Karpas-422 (cell line): ENCODE measurements at places on chromosomes 12 and 14.

- H3K36me3 ChIP-seq: no peaks in the 10 kb centered on the region
- H3K4me3 ChIP-seq: no peak overlapping the region
- H3K4me1 ChIP-seq: no peaks in the 10 kb centered on the region
- no peaks in the 10 kb centered on the region for H3K27me3 ChIP-seq
- DNase-seq: no peak
- no peak overlapping the region for H3K27ac ChIP-seq
These were observed 106.9 kb downstream of the TBC1D30 start for GRCh38 chr12:64931321-64931720.

- H3K4me3 ChIP-seq: no peak overlapping the region
- peaks cover 11% of the 10 kb centered on the region for H3K4me1 ChIP-seq
- no peaks in the 10 kb centered on the region for H3K36me3 ChIP-seq
- DNase-seq: peak; percentile 46
These were observed 44.2 kb downstream of the TTC8 start for GRCh38 chr14:88868558-88869159.

GRCh38 chr12:42865282-42865681 lies 275.7 kb upstream of the PRICKLE1 start:
- no peak overlapping the region for H3K27ac ChIP-seq
- DNase-seq: no peak
- no peaks in the 10 kb centered on the region for H3K36me3 ChIP-seq
- no peaks in the 10 kb centered on the region for H3K27me3 ChIP-seq
- no peaks in the 10 kb centered on the region for H3K4me1 ChIP-seq
- H3K4me3 ChIP-seq: no peak overlapping the region

GRCh38 chr12:123387508-123388176 lies 3.7 kb downstream of the KMT5A start:
- DNase-seq: peak; percentile 49
- peaks cover 36% of the 10 kb centered on the region for H3K4me1 ChIP-seq
- no peaks in the 10 kb centered on the region for H3K27me3 ChIP-seq
- peaks cover 7% of the 10 kb centered on the region; the same call in 1 of the 2 replicates for H3K36me3 ChIP-seq
- H3K4me3 ChIP-seq: peak overlapping the region; percentile 97
- peak overlapping the region; percentile 62 for H3K27ac ChIP-seq

DNA sequence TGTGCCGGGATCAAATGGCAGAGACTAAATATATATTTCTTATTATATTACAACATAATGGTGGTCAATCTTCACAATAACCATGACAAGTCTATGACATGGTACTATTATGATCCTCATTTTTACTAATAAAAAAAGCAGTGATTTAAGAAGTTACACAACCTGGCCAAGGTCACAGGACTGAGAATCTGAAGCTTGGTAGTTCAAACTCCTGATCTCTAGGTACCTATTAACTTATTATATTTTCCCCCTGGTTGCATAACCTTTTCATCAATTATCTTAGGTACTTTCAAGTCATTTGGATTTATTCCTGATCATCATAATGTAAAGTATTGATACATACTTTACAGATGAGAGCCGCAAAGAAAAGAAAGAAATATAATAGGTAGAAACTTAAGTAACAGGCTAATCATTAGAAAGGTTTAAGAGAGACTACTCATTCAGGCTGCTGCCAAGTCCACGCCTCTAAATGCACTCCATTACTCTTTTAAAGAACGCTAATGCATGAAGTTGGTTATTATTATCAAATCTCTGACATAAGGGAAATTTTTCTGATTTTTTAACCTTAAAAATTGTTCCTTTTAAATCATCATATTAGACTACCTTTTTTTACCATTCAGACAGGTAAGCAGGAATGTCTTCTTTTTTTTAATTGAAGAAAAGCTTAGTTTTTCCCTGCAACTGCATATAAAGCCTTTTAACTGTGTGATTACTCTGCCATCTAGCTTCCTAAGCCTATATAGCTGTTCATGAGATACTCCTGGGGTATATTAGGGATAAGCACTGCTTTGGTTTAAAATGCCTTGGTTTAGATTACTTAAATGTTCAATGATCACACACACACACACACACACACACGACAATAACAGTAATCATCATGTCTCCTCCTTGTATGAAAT lies 35.6 kb downstream of the RPS29 start:
- H3K4me3 ChIP-seq: no peak overlapping the region
- H3K27me3 ChIP-seq: no peaks in the 10 kb centered on the region
- H3K27ac ChIP-seq: no peak overlapping the region
- no peaks in the 10 kb centered on the region for H3K4me1 ChIP-seq

- H3K27me3 ChIP-seq: no peaks in the 10 kb centered on the region
- no peaks in the 10 kb centered on the region for H3K36me3 ChIP-seq
- H3K27ac ChIP-seq: no peak overlapping the region
- DNase-seq: peak; percentile 75
- H3K4me1 ChIP-seq: peaks cover 6% of the 10 kb centered on the region
These were observed 19.9 kb downstream of the CDKN1B start for GRCh38 chr12:12736759-12737676.

DNA sequence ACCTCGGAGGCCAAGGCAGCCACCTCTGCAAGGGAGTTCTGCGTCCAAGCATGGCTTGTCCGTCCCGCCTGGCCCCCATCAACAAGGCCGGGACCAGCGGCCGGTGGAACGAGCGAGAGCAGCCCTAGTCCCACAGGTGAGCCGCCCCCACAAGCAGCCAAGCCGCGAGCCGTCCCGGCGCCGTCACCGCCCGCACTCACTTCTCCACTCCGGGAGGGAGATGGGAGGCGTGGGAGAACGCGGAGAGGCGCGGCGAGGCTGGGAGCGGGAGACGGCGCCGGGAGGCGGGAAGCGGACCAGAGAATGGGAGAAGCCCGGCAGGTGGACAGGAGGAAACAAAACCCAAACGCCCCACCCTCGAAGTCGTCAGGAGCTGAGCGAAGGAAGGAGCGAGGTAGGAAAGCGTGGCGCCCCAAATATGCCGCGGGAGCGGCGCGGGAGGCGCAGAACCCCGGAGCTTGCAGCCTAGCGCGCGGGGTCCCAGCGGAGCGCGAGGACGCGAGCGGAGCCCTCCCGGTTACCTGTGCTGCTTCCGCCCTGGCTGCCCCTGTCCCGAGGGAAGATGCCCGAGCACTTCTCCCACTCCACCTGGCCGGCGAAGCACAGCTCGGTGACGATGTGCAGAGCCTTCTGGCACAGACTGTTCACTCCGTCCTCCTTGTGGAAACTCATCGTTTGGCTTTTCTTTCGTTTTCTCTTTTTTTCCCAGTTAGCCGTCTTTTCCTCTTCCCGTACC lies 600 bp downstream of the SYT10 start:
- no peaks in the 10 kb centered on the region; the same call in 1 of the 2 replicates for H3K36me3 ChIP-seq
- no peak for DNase-seq
- H3K27me3 ChIP-seq: no peaks in the 10 kb centered on the region
- no peak overlapping the region for H3K4me3 ChIP-seq

DNA sequence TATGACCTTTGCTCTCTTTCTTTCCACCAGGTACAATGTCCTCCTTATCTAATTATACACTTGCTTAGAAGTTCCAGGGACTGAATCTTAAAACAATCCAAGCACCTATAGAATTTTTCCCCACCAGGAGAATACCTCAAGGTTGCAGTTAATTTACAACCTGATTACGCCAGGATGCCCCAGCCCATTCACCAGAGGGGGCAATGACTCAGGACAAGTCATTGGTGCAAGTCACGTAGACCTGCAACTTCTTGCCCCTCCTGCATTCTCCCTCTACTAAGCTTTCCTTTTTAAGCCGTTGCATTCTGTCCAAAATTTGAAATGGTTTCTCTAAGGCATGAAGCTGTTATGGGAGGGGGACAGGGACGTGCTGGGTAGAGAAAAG lies 111.1 kb upstream of the SCAF11 start:
- no peaks in the 10 kb centered on the region for H3K36me3 ChIP-seq
- DNase-seq: no peak
- H3K27ac ChIP-seq: no peak overlapping the region
- no peaks in the 10 kb centered on the region for H3K27me3 ChIP-seq

GRCh38 chr14:100392356-100392755 lies 69.2 kb downstream of the SLC25A47 start:
- H3K4me1 ChIP-seq: no peaks in the 10 kb centered on the region
- H3K36me3 ChIP-seq: no peaks in the 10 kb centered on the region
- no peak for DNase-seq
- H3K4me3 ChIP-seq: no peak overlapping the region
- no peak overlapping the region for H3K27ac ChIP-seq

DNA sequence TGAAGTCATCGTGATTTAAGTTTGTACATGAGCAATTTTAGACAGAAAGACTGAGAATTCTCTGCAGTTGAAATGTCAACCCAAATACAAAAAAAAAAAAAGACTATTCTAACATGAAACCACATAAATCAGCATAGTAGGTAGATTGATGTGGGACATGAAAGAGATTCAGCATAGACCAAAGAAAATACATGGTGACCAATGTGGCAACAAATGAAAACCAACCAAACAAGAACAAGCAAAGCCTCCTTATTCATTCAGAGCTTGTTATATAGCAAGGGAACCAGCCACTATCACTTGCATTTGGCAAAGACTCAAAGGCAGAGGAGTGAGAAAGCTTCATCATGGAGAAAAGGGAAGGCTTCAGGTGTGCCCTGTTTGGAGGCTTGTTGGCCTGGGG lies 144.4 kb upstream of the TMPO start:
- H3K36me3 ChIP-seq: no peaks in the 10 kb centered on the region
- H3K27ac ChIP-seq: no peak overlapping the region
- H3K4me3 ChIP-seq: no peak overlapping the region
- no peaks in the 10 kb centered on the region for H3K27me3 ChIP-seq

GRCh38 chr12:131126662-131127173 lies 173.0 kb downstream of the ADGRD1 start:
- no peak overlapping the region for H3K27ac ChIP-seq
- H3K4me3 ChIP-seq: no peak overlapping the region
- H3K27me3 ChIP-seq: no peaks in the 10 kb centered on the region
- no peaks in the 10 kb centered on the region for H3K36me3 ChIP-seq
- no peak for DNase-seq
- H3K4me1 ChIP-seq: no peaks in the 10 kb centered on the region

- peaks cover 29% of the 10 kb centered on the region for H3K36me3 ChIP-seq
- no peak overlapping the region for H3K4me3 ChIP-seq
- H3K27ac ChIP-seq: no peak overlapping the region
- no peaks in the 10 kb centered on the region for H3K27me3 ChIP-seq
- no peaks in the 10 kb centered on the region for H3K4me1 ChIP-seq
These were observed 141.5 kb downstream of the CEP83 start for GRCh38 chr12:94318181-94318580.

- peak within 1 kb of the TSS; percentile 82 for H3K4me3 ChIP-seq
- H3K4me1 ChIP-seq: peaks cover 26% of the 10 kb centered on the region
- DNase-seq: peak; percentile 100
- H3K27ac ChIP-seq: peak within 1 kb of the TSS; percentile 79
- H3K27me3 ChIP-seq: no peaks in the 10 kb centered on the region
These were observed at the start of gene VCPKMT for GRCh38 chr14:50116181-50116956. TSS of gene VCPKMT (minus strand) at chr14:50116572. CDS start at chr14:50116552, 20 bp downstream.

DNA sequence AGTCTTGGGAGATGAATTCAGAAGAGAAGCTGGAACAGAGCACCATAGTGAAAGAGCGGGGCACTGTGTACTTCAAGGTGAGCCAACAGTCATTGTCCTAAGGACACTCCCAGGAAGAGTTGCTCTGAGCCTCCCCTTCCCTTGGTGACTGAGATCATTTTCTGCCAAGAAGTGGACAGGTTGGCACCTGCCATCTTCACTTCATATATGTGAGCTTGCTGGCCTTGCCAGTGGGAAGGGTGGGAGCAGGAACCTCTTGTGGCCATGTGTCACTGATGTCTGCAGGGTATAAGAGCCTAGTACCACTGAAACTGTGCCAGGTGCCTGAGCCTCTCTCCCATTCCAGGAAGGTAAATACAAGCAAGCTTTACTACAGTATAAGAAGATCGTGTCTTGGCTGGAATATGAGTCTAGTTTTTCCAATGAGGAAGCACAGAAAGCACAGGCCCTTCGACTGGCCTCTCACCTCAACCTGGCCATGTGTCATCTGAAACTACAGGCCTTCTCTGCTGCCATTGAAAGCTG lies 5.3 kb downstream of the FKBP4 start:
- H3K4me3 ChIP-seq: no peak overlapping the region
- H3K4me1 ChIP-seq: peaks cover 14% of the 10 kb centered on the region
- H3K27ac ChIP-seq: no peak overlapping the region
- no peaks in the 10 kb centered on the region for H3K27me3 ChIP-seq

DNA sequence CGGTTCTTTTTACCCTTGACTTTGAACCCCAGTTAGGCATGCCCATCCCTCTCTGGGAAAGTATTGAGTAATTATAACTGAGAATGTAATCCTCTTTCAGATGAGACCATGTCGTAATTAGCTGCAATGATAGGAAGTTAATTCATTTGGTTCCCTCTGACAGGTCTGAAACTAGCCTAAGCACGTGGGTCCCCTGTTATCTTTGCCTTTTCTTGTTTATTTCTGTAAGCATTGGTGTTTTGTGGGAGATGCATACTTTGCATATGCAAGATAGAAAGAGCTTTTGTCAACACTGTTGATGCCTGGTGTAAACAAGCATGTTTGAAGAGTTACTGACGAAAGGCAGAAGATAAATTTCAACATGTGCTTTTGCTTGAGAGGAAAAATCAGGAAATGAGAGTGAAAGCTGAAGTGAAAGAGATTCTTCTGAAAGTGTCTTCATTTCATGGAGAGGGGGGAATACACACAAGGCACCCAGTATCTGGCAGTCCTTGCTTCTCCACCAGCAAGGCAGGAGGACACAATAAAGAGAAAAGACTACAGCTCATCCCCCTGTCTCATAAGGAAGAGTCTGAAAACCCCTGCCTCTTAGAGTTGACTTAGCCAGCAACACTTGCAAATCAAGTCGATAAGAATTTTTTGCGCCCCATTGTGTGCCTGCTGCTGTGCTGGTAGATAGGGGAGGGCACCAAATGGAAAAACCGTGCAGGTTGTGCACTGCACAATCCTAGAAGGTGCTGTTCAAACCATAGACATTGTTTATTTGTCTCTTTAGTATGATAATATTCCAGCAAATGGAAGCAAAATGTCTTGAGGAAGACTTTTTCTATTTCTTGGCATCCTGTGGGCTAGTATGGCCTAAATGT lies 77.8 kb downstream of the SLC24A4 start:
- peaks cover 24% of the 10 kb centered on the region for H3K4me1 ChIP-seq
- peak overlapping the region; percentile 17; the same call in 1 of the 2 replicates for H3K4me3 ChIP-seq
- no peaks in the 10 kb centered on the region for H3K36me3 ChIP-seq
- DNase-seq: peak; percentile 70
